Choroid plexus epithelial cell (primary cell): ENCODE measurements at places on chromosomes 11 and 22.
A peak's percentile ranks its signal among the peaks of the same experiment; 100 is the strongest.

DNA sequence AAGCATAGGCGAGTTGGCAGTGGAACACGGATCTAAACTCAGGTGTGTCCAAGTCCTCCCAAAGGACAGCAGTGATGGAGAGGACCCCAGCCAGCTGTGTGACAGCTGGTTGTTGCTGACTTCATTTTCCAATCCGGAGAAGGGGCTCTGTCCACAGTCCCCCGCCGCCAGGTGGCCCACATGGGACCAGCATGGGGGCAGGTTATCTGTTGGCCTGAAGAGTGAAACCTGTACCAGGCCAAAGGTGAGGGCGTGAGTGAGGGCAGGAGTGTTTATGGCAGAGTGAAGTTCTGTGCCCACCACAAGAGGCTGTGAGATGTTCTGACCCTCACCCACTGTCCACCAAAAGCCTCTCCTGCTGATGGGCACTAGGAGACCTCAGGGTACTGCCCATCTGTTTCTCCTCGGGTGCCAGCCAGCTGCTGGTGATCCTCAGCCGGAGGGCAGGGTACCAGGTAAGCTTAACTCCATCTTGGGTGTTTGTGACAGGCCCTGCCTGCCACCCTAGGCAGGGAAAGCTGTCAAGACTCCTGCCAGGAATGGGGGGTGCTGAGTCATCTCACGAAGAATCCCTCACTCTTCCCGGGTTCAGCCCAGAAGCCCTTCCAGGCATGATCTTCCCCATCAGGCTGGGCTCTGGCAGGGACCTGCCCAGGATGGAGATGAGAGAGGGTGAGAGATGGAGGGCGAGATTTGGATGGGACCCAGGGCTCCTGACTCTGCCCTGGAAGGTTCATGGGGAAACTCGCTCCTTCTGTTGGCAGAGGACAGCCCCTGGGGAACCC lies 15.5 kb upstream of the TAB1 start:
- no peak for DNase-seq

- peak; percentile 69 for DNase-seq
Observed at GRCh38 chr11:33172996-33173395, 11.7 kb upstream of the CSTF3 start.

- DNase-seq: no peak
Observed at GRCh38 chr11:107252429-107253161, 205.0 kb downstream of the CWF19L2 start.

- no peak for DNase-seq
Observed at GRCh38 chr22:46112405-46112804, 37.9 kb upstream of the PPARA start.

- DNase-seq: no peak
Observed at GRCh38 chr11:126538071-126538470, 182.6 kb downstream of the ST3GAL4 start.

DNA sequence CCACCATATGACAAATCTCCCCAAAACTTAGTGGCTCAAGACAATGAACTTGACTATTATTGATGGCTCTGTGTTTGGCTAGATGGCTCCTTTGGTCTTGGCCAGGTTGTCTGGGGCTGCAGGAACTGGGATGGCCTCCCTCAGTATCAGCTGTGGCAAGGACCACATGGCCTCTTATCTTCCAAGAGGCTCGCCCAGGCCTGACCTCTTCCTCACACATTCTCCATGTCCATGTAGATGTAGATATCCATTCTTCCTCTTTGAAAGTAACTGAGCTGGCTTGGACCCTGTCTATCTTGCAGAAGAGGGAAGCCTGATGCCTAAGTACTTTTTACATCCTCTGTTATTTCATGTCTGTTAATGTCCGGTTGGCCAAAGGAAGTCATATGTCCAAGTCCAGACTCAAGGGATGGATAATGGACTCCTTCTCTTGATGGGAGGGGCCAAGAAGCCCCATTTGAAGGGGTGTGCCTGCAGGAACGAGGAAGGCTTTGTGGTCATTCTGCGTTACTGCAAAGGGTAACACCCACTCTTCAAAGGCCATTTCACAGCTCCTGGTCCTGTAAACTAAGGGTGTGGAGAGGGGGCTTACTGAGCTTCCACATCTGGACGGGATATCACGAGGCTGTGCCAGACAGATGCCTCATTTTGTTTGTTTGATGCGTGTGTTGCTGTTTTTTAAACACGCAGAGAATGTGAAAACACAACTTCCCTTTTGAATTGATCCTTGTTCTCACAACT lies 87.1 kb downstream of the GRIK4 start:
- no peak for DNase-seq

GRCh38 chr11:11416502-11416901 lies 63.5 kb upstream of the CSNK2A3 start:
- peak; percentile 4 for DNase-seq

GRCh38 chr11:57406337-57406904 lies 16.0 kb upstream of the PRG2 start:
- DNase-seq: no peak

DNA sequence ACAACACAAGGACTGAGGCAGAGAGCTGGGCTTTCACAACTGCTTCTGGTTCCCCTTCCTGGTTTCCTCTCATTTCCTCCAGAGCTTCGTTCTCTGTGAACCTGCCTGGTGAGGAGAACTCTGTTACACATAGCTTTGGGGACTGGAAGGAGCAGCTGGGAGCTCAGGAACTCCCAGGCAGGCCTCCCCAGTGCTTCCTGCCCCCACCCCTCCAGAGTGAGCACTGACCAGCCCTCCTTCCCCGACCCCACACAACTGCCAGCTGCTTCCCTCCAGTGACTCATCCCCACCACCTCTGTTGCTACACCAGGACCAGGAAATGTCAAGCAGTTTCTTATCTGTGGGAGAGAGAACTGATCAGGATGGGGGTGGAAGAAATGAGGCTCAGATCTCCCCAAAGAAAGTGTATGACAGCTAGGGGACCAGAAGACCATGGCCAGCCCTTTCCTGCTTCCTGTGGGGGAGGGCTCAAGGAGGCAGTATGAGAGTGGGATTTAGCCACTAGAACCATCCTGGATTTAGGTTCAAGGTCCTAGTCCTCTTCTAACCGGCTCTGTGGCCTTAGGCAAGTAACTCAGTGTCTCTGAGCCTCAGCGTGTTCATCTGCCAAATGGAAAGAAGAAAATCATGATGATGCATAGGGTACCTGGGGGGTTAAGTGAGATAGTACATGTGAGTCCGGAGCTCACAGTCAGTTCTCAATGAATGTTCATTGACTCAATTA lies 4.5 kb upstream of the TP53I11 start:
- peak; percentile 82 for DNase-seq

- DNase-seq: peak; percentile 15
Observed at GRCh38 chr22:31218565-31219262, 6.6 kb downstream of the LIMK2 start.

DNA sequence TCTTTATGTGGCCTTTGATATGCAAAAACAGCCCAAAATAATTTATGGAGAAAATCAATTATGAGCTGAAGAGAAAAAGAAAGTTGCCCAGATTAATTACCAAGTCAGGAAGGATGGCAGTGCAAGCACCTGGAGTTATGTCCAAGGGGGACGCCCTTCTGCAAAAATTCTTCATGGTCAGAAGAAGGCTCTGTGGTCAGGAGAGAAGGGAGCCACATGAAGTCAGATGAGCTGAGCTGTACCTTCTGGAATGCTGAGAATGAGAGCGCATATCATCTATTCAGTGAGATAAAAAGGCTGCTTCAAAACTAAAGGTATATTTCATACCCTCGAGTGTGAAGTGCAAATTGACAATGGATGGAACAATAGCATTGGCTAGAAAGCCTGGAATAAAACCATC lies 607.4 kb downstream of the NTM start:
- DNase-seq: peak; percentile 90
